ENCODE measurements at places on chromosomes 16 and 17.

GRCh38 chr17:73290399-73291259 is 21.2 kb downstream of the CDC42EP4 start:
- DNase-seq = no peak

- DNase-seq = no peak
These were observed 24.6 kb downstream of the FZD2 start for GRCh38 chr17:44581868-44582267.

DNA sequence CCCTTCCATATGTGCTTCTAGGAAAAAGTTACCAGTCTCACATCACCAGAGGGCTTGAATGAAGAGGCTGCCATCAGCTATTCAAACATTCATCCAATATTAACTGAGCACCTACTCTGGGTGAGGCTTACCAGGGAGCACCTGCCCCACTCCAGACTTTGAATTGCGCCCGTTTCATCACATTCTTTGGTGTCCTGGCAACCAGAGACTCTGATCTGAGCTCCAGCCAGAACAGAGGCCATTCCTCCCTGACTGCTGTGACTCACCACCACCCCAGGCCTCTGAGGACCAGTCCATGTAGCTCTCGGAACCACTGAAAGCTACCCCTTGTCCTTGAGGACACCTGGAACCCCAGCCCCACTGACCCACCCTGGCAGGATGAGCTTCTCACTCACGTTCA is at the start of gene C16orf96:
Gene C16orf96, plus strand, starts transcription at position 229 of the 400 bp plus-strand sequence. Its CDS starts 150 bp downstream, at position 379.
- no peak for DNase-seq

DNA sequence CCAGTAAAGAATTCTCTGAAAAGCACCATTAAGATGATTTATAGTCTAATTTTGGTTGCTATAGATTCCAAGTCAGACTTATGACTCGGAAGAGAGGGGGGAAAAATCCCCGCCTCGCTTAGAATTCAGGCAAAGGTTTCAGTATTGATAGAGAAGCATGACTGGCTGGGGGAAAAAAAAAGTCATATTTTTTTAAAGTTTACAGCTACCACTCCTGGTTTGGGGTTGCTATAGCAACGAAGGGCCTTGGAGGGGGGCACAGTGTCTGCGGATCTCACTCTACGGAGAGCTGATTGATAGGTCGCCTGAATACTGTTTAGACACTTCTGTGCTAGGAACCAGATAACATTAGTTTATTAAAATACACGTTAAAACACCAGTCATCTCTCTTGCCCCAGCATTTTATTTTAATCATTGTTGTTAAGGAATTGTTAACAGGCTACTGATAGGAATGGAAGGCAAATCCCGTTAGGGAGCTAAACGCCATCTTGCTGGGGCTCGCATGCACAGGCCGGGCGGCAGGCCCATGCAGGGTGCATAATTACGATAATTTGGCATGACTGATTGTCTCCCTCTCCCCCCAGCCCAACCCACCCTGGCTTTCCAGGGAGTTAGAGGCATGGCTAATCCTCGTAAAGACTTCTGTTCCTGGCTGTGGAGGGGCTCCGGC is 380.0 kb upstream of the XYLT1 start:
- no peak for DNase-seq

DNA sequence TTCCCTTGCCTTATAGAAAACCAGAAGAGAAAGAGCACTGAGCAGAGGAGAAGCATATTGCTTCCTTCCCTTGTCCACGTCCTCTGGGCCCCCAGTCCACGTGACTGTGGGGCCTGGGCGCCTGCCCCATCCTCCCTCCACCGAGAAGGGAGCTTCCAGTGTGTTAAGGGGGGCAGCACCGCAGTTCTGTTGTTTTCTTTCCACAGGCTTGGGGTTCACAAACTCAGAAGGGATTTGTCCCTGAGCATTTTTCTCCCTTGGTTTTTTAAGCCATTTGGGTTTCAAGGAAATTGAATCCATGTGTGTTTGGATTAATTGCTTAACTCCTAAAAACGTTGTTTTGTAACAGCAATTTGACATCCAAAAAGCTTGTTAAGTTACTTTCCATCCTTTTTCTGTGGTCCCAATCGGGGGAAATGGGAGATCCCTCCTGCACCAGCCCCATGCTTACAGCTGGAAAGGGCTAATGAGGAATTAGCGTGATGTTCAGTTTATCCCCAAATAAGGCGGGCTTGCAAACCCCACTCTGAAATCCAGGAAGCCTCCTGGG is 347.5 kb upstream of the TNRC6C start:
- DNase-seq = no peak

GRCh38 chr16:67537636-67538591 is 9.3 kb downstream of the RIPOR1 start:
- DNase-seq = peak; percentile 64
